Keratinocyte (primary cell): ENCODE measurements at places on chromosomes 7 and 10.
A peak's percentile ranks its signal among the peaks of the same experiment; 100 is the strongest.

GRCh38 chr10:33032654-33033151 lies 74.7 kb upstream of the ITGB1 start:
- peak overlapping the region; percentile 34 for H3K27ac ChIP-seq
- H3K36me3 ChIP-seq = no peaks in the 10 kb centered on the region
- peak; percentile 42 for DNase-seq
- H3K27me3 ChIP-seq = no peaks in the 10 kb centered on the region
- H3K4me3 ChIP-seq = peak overlapping the region; percentile 4
- peaks cover 23% of the 10 kb centered on the region for H3K4me1 ChIP-seq

DNA sequence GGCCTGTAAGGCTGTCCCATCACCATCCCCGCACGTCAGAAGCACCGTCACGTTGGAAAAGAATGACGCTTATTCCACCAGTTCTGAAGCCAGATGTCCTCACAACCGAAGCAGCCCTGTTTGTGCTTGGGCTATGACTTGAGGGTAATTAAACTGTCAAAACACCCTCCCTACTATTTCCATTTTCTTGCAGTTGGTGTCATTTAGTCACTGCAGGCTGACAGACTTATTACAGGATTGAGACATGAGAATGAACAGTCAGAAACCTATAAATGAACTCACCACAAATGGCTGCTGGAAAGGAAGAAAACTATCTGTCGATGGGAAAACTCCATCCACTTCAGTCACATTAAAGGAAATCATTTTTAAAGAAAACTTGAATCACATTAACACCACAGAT lies 85.3 kb downstream of the VOPP1 start:
- no peaks in the 10 kb centered on the region for H3K4me1 ChIP-seq
- H3K27ac ChIP-seq = no peak overlapping the region
- H3K27me3 ChIP-seq = no peaks in the 10 kb centered on the region

- H3K4me1 ChIP-seq = no peaks in the 10 kb centered on the region
- H3K27me3 ChIP-seq = no peaks in the 10 kb centered on the region
- no peak for DNase-seq
Measured at GRCh38 chr7:94400643-94401427, 6.1 kb downstream of the COL1A2 start.

GRCh38 chr10:75079436-75080083 lies 31.9 kb upstream of the SAMD8 start:
- H3K4me1 ChIP-seq = peaks cover 11% of the 10 kb centered on the region
- H3K4me3 ChIP-seq = no peak overlapping the region
- DNase-seq = no peak
- H3K27ac ChIP-seq = no peak overlapping the region

DNA sequence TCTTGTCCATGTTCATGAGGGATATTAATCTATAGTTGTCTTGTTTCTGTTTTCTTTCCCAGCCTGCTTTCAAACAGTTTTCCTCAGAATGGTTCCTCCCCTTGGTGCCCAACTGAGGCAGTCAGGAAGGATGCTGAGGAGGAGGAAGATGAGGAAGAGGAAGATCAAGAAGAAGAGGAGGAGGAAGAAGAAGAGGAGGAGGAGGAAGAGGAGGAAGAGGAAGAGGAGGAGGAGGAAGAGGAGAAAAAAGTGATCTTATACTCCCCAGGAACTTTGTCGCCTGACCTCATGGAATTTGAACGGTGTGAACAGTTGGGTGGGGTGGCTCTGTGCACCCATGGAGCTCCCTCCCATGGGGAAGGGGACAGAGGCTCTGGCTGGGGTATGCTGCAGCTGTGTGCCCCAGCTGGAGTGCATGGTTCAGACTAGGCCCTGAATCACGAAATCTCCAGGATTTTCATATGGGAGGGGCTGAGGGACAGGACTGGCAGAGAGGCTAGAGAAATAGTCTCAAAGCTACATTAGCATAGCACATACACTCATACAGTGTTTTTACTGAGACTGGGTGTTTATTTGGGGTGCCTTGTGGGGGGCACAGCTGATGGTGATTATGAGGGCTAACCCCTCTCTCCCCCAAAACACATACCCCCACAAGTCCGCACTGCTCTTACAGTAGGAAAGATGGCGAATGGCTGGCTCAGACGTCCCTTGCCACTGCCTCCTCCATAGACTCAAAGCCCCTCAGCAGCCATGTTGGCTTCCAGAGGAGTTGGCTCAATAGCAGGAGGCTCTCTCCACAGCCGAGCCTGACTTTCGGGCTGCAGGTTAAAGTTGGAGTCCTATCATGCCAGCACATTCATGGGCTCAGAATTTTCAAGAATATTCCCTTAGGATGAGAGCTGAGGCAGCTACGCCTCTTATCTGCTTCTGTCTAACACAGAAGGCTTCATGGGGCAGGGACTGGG lies 11.9 kb downstream of the STRA8 start:
- DNase-seq = no peak
- H3K27me3 ChIP-seq = peaks cover 5% of the 10 kb centered on the region
- H3K27ac ChIP-seq = no peak overlapping the region

GRCh38 chr10:124350806-124351205 lies 67.9 kb downstream of the OAT start:
- no peaks in the 10 kb centered on the region for H3K27me3 ChIP-seq
- H3K27ac ChIP-seq = no peak overlapping the region

- no peak overlapping the region for H3K4me3 ChIP-seq
- peaks cover 8% of the 10 kb centered on the region for H3K4me1 ChIP-seq
- H3K27ac ChIP-seq = no peak overlapping the region
- H3K27me3 ChIP-seq = no peaks in the 10 kb centered on the region
- DNase-seq = no peak
Measured at GRCh38 chr7:142616842-142617241, 132.4 kb upstream of the PRSS1 start.

DNA sequence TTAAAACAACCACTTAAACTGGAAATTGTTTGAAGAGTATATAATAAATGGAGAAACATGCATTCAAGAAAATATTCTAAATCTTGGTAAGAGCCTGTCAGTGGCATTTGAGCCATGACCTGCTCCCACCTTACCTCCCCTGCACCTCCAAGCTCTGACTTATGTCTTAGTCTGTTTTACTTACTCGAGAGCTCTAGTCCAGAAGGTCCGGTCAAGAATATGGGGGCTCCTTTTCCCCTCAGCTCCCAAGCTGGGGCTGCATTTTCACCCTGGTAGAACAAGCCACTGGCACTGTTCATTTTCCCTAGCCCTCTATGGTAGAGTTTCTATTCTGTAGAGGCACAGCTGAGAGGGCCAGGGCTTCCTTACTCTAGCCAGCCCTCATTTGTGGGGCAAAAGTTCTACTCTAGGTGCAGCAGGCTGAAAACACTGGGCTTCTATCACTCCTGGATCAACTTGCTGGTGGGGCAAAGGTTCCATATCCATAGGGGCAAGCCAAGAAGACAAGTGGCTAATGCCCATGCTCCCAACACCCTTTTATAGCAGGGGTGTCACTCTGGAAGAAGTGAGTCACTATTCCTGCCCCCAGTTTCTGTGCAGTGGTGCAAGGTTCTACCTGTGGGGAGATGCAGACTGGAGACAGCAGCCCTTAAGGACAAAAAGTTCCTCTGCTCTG lies 40.6 kb downstream of the ZNF438 start:
- DNase-seq = no peak
- no peaks in the 10 kb centered on the region for H3K27me3 ChIP-seq
- peaks cover 7% of the 10 kb centered on the region for H3K4me1 ChIP-seq
- H3K4me3 ChIP-seq = no peak overlapping the region
- no peaks in the 10 kb centered on the region for H3K36me3 ChIP-seq

DNA sequence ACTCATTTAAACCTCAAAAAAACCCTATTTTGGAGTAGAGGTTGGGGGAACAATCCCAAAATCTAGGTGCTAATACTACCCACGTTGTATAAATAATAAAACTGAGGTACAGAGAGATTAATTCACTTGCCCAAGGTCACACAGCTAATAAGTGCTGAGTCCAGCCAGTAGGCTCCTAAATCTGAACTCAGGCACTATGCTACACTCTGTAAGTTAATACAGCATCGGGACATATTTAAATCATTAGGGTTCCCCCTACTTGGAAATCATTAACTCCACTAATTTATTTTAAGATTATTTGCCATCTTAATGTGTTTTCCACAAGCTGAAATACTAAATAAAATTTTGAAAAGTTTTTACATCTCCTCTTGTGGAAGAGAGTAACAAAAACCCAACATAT lies 24.2 kb downstream of the PIP4K2A start:
- H3K4me3 ChIP-seq = no peak overlapping the region
- no peaks in the 10 kb centered on the region for H3K27me3 ChIP-seq
- H3K36me3 ChIP-seq = no peaks in the 10 kb centered on the region
- H3K4me1 ChIP-seq = no peaks in the 10 kb centered on the region

- H3K27ac ChIP-seq = no peak overlapping the region
- H3K4me3 ChIP-seq = no peak overlapping the region
- no peak for DNase-seq
- H3K27me3 ChIP-seq = no peaks in the 10 kb centered on the region
- no peaks in the 10 kb centered on the region for H3K4me1 ChIP-seq
Measured at GRCh38 chr10:131207584-131208532, 103.7 kb downstream of the TCERG1L start.

- DNase-seq = peak; percentile 13
- H3K27me3 ChIP-seq = no peaks in the 10 kb centered on the region
- H3K4me1 ChIP-seq = no peaks in the 10 kb centered on the region
- H3K27ac ChIP-seq = no peak overlapping the region
Measured at GRCh38 chr10:98170249-98171117, 36.0 kb downstream of the R3HCC1L start.

GRCh38 chr10:94524711-94525110 lies 20.9 kb upstream of the HELLS start:
- H3K36me3 ChIP-seq = no peaks in the 10 kb centered on the region
- H3K27me3 ChIP-seq = no peaks in the 10 kb centered on the region
- H3K27ac ChIP-seq = no peak overlapping the region
- no peak overlapping the region for H3K4me3 ChIP-seq

DNA sequence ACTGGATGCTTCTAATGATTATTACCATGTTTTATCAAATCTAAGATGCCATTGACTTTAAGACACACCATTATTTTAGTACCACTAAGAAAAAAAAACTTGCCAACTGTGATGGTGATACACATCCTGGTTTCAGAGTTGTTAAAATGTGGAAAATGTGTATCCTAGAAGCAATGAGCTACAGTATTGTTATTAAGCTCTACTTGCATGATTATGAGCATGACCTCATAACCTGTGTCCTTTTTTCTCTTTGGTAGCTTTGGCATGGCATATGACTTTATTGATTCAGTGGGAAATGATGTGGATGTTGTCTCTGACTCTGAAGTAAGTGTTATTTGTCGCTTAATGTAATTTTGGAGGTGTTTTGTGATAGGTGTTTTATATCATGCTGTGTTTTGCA lies 3.3 kb downstream of the EDRF1 start:
- no peak for DNase-seq
- H3K27me3 ChIP-seq = no peaks in the 10 kb centered on the region
- H3K4me1 ChIP-seq = peaks cover 14% of the 10 kb centered on the region
- no peak overlapping the region for H3K27ac ChIP-seq
- H3K36me3 ChIP-seq = peaks cover 15% of the 10 kb centered on the region

DNA sequence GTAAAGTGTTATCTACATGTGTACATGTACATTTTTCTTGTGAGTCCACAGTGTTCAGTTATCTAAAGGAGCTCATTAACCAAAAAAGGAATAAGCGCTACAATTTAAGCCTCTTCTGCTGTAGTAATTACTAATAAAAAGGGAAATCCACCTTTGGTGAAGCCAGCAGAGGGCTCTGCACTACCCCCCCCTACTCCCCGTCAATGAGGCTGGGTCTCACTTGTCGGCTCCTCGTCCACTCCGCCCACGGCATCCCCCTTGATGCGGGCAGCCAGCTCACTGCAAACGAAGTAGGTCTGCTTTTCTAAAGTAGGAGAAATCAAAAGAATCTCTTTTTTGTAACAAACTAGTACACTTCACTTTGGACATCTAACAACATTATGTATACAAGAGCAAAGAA lies 4.7 kb upstream of the WASHC2A start:
- no peak overlapping the region for H3K27ac ChIP-seq
- no peaks in the 10 kb centered on the region for H3K36me3 ChIP-seq
- no peaks in the 10 kb centered on the region for H3K4me1 ChIP-seq
- no peak overlapping the region for H3K4me3 ChIP-seq

DNA sequence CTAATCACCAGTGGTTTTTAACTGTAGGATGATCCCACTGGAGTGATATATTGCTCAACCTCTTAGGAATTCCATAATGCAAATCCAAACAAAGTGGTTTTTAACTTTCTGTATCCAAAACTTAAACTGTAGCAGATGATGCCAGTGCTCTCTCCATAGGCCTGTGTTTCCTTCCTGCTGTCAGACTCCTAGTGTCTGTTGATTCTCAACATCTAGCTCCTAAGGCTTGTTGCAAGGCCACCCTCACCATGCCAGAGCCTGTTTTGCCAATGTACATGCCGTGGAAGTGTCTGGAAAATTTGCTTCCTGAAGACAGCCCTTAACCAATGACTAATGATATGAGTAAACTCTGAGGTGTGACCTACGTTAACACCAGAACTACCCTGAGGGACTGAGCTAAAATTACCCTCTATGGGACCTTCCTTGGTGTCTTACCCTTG lies 39.3 kb downstream of the C1GALT1 start:
- H3K4me3 ChIP-seq = no peak overlapping the region
- peak overlapping the region; percentile 84 for H3K27ac ChIP-seq
- DNase-seq = peak; percentile 71
- H3K27me3 ChIP-seq = no peaks in the 10 kb centered on the region

GRCh38 chr7:155683098-155683497 lies 38.6 kb downstream of the RBM33 start:
- H3K4me1 ChIP-seq = no peaks in the 10 kb centered on the region
- H3K4me3 ChIP-seq = no peak overlapping the region
- peaks cover 12% of the 10 kb centered on the region for H3K36me3 ChIP-seq

GRCh38 chr7:39567294-39567693 lies 1.1 kb downstream of the YAE1 start:
- DNase-seq = no peak
- peak overlapping the region; percentile 94 for H3K4me3 ChIP-seq
- no peaks in the 10 kb centered on the region for H3K27me3 ChIP-seq
- peaks cover 12% of the 10 kb centered on the region for H3K4me1 ChIP-seq
- H3K36me3 ChIP-seq = no peaks in the 10 kb centered on the region
- no peak overlapping the region for H3K27ac ChIP-seq

DNA sequence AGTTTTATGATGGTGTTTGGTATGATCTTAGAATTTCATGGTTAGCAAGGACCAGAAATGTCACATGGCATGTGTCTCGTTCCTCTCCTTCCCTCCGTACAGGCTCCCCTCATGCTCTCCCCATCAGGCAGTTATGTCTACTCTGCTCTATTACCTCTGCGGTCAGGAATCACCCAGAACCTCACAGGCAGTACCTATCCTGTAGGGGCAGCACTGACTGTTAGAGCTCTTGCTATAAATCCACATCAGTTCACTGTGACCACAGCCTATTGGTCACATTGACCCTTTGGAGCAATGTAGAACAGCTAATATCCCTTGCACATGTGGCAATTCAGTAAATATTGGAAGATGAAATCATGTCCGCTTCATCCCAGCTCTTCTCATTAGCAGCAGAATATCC lies 151.8 kb downstream of the WNT2 start:
- H3K4me3 ChIP-seq = no peak overlapping the region
- no peaks in the 10 kb centered on the region for H3K36me3 ChIP-seq
- no peaks in the 10 kb centered on the region for H3K4me1 ChIP-seq
- DNase-seq = no peak

DNA sequence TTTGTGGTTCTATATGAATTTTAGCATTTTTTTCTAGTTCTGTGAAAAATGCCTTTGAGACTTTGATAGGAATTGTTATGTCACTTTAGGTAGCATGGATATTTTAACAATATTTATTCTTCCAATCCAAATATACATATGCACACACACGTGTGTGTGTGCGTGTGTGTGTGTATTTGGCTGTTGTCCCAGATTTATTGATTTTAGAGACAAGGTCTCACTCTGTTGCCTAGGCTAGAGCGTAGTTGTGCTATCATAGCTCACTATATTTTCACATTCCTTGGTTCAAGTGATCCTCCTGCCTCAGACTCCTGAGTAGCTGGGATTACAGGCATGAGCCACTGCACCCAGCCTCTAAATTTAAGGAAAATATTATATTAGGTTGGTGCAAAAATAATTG lies 162.5 kb upstream of the TRIM24 start:
- no peak for DNase-seq
- no peaks in the 10 kb centered on the region for H3K36me3 ChIP-seq
- no peaks in the 10 kb centered on the region for H3K27me3 ChIP-seq
- no peak overlapping the region for H3K27ac ChIP-seq
